ENCODE measurements at places on chromosomes 6 and 20.

DNA sequence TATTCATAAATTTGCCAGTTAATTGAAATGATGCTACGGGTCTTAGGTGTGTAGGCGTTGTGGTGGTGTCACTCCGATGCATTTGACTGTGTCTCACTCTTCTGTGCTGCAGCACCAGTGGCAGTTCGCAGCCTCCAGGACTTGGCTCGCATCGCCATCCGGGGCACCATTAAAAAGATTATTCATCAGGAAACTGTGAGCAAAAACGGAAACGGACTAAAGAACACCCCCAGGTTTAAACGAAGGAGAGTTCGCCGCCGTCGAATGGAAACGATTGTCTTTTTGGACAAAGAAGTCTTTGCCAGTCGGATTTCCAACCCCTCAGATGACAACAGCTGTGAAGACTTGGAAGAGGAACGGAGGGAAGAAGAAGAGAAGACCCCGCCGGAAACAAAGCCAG, 17.6 kb downstream of the PCMTD2 start:
- no peak for DNase-seq

DNA sequence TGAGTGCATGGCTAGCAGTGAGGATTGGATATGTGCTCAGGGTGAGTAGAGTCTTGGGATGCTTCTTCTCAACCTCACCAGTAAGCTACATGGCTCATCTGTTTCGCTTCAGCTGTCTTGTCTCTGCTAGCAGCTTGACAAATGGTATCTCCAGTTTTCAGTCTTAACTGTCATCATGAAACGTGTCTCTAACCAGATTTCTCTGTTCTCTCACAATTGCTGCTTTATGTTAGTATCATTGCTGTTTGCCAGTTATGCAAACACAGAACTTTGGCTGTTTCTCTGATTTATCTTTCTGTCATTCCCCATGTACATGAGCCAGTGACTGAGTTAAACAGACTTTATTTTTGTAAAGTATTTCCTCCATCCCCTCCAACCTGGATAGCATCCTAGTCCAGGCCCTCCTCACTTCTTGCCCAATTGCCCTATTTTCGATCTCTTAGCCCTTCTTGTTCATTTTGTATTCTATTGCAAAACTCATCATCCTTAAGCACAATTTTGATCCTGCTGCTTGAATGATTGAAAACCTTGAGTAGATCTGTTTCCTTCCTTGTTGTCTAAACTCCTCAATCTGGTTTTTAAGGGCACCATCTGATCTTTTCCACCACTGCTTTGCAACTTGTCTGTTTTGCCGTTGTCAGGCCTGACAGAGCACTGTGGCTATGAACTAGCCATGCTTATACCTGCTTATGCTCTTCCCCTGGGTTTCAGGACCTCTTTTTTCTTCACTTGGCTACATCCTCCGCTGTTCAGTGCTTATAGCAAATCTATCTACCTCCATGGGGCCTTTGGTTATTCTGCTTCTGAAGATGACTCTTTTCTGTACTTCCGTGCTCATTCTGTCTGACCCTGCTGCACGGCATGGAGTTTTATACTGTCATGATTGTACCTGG, 37.7 kb upstream of the ADIG start:
- DNase-seq = peak; percentile 77

DNA sequence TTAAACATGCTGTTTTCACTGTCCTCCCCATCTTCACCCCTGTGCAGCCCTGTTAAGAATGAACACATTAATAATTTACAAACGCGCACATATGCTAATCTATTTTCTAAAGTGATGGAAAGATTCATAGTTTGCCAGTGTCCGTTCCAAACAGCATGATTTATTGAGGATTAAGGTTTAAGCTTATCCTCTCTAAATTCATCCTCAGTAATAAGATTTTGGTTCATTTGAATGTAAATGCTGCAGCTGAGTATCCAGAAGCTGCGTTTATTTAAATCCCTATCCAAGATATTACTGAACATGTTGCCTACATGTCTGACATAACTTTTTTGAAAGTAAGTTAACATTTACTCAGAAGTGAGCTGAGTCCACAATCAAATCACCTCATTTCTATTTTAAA, 42.8 kb upstream of the FAM135A start:
- no peak for DNase-seq

GRCh38 chr6:118935331-118935668, 341 bp upstream of the MCM9 start:
- no peak for DNase-seq

- DNase-seq = no peak
Observed at GRCh38 chr6:22447249-22448196, 121.8 kb upstream of the HDGFL1 start.

DNA sequence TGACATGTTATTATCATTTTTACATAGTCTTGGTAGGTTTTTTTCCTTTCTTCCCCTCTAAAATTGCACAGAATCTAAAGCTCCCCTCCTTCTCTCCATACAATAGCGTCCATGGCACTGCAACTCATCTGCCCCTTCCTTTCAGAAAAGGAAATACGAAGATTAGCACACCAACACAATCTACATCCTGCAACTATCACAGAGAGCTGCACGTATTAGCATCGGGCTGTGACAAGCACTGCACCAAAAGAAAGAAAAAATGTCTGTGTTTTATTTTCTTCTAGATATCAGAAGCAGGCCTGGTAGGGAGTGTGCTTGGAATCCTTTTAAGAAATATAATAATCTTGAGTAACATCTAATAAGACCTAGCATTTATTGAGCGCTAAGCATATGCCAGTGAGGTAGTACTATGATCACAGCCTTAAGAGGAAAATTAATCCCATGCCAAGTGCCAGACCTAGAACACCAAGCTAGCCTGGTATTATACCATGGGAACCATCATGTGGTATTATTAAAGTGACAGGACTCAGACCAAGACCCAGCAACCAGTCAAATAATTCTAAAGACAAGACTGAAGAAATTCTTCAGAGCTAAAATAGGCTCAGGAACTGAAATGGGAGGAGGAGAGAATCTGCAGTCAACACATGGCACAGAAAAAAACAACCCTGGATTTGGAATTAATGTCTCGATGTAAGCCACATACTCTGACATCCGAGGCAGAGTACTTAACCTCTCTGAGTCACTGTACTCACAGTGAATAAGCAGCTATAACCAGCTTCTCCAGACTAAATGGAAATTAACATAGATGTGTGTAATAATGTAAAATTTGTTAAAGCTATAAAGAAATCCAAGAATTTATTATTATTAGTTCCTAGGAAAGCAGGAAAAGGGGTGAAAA, 124.3 kb downstream of the IPCEF1 start:
- no peak for DNase-seq

GRCh38 chr6:5736016-5736738, 270.5 kb downstream of the NRN1 start:
- DNase-seq = no peak

GRCh38 chr20:38270869-38271605, 10.5 kb upstream of the KIAA1755 start:
- DNase-seq = no peak

GRCh38 chr6:36660771-36661471, 17.6 kb upstream of the CDKN1A start:
- DNase-seq = no peak

- DNase-seq = peak; percentile 41
Observed at GRCh38 chr6:83884523-83884922, 25.0 kb downstream of the CYB5R4 start.

GRCh38 chr6:4687989-4688947, 87.9 kb upstream of the CDYL start:
- DNase-seq = no peak

DNA sequence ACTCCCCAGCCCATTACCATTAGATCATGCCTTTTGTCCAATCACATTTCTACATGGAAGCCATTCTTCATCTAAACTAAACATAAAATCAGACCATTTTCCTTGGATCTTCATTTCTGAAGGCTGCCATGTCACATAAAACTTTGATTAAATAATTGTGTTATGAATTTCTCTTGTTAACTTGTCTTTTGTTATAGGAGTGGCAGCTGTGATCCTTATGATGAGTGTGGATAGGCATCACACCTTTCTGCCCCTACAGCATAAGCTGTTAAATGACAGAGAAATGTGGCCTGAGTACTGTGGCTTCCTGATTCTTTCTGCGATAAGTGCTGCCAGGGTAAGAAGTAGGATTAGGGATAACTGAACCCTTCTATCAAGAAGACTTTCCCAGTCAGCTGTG, 247.1 kb upstream of the MOCS1 start:
- DNase-seq = no peak

GRCh38 chr20:57434390-57434700, 43.1 kb downstream of the RBM38 start:
- DNase-seq = no peak

- no peak for DNase-seq
Observed at GRCh38 chr6:53982366-53983050, 128.7 kb upstream of the MLIP start.

DNA sequence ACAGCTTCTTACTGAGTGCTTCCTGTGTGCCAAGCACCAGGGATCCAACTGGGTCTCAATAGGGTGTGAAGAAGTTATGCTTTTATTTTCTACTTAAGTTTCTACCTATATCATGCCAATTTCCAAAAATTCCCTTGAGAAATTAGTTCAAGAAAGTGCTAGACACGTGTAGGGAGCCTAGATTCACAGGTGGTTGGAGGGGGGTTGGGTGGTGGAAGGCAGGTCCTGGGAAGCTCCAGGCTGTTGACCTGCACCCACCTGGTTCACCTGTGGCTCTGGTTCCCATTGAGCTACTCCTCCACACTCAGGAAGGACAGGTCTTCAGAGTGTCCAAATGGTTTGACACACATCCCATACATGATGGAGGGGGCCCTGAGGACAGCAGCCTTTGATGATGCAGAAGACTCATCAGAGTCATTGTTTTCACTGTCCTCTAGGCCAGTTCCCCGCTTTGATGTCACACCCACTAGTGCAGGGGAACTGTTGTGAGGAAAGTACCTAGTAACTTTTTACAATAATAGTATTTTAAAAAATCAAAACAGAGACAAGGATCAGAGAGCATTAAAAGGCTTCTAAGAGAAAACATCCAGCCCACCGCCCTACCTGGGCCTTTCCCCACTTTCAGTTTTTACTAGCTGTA, 39.8 kb upstream of the MYL9 start:
- DNase-seq = no peak

- no peak for DNase-seq
Observed at GRCh38 chr6:53014063-53014462, 19.0 kb upstream of the GSTA4 start.

GRCh38 chr6:47400581-47400980, 77.0 kb upstream of the CD2AP start:
- no peak for DNase-seq

DNA sequence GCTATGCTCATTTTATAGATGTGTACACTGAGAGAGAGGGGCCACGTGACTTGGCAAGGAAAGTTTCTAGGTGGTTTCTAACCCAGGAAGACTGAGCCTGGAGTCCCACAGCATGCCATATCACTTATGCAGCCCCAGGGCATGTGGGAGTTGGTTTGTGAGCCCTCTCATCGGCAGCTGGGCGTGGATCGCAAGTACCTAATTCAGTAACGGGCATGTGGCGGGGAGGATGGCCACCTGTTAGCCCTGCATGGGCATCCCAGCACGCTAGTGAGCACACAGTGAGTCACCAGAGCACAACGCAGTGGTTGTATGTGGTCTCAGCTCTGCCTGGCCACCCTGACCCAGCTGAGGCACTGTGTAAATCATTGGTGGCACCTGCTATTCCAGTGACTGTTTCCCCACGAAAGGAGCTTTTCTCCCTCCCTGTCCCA, 88.3 kb downstream of the NINL start:
- DNase-seq = no peak

Measured in globus pallidus (tissue), 1 donor.